ENCODE measurements at places on chromosomes 5 and 9.

GRCh38 chr9:109990541-109990940 is 210.5 kb downstream of the PALM2AKAP2 start:
- no peak for DNase-seq

- DNase-seq = no peak
These were observed 17.0 kb downstream of the DMAC1 start for GRCh38 chr9:7782400-7783120.

DNA sequence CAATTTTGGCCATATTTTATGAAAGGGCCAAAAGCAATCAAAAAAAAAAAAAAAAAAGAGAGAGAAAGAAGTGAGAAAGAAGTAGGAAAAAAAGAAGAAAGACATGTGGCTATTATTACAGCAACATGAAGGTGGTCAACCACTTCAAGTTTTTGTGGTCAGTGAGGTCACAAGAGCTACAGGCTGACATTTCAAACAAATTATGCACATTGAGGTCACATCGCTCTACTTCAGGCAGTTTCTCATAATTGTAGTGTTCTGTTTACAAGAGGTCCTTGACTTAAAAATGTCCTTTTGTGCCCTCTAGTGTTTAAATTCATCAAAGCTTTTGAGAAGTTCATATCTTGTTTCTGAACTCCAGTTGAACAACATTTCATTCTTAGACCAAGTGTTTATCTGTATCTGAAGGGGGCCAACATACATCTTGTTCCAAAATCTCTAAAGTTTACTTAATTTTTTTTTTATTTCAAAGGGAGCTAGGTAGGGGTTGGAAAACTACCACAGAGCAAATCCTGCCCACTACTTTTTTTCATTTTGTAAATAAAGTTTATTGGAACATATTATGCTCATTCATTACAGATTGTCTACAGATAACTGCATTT is 513.1 kb downstream of the PDE4D start:
- no peak for DNase-seq

- no peak for DNase-seq
These were observed 68.7 kb downstream of the INSYN2B start for GRCh38 chr5:169911448-169912212.

- DNase-seq = no peak
These were observed 485.1 kb upstream of the PAPPA start for GRCh38 chr9:115668521-115668920.

GRCh38 chr9:71826279-71826678 is 58.0 kb upstream of the CEMIP2 start:
- DNase-seq = no peak

DNA sequence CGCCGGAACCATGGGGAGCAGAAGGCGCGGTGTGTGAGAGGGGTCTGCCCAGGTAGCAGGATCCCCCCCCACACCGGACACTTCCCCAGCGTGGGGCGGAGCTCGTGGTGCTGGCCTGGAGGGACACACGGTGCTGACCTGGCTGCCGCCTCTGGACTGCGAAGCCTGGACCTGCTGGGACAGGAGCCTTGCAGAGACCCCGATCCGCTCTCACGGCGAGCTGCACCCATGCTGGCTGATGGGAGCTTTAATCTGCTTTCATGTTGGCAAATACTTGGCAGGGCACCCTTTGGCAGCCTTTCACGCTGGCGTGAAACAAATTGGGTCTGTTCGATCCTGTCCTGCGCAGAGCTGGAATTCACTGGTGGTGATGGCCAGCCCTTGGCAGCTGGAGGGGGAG is 7.4 kb downstream of the NKD2 start:
- no peak for DNase-seq

- no peak for DNase-seq
These were observed 17.0 kb downstream of the PTPDC1 start for GRCh38 chr9:94101162-94101853.

DNA sequence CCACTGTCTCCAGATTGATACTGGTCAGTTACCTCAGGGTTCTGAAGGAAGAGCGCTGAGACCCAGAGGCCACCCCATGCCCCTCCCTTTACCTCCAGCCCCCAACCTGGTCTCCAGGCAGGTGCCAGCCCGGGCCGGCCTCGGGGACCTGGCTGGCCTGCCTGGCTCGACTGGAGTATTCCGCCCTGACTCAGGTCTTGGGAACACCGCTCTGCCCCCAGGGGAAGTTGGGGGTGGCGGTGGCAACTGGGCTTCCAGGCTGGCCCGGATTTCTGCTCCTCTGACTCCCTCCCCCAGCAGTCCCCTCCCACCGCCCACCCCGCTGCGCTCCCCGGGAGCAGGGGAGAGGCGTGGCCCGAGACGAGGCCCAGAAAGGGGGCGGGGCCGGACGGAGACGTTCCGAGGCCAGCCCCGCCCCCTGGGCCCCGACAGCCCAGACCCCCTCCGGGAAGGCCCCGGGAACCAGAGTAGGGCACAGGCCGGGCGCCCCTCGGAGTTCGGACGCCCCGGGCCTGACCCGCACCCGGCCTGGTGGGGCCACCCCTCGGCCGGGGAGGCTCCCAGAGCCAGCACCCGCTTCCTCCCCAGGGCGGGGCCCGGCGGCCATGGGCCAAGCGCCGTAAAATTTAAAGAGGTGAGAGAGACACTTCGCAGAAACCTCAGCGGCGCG is 82.5 kb upstream of the ZBTB43 start:
- DNase-seq = peak; percentile 92

- no peak for DNase-seq
These were observed 66.4 kb downstream of the PTCH1 start for GRCh38 chr9:95450171-95451064.

DNA sequence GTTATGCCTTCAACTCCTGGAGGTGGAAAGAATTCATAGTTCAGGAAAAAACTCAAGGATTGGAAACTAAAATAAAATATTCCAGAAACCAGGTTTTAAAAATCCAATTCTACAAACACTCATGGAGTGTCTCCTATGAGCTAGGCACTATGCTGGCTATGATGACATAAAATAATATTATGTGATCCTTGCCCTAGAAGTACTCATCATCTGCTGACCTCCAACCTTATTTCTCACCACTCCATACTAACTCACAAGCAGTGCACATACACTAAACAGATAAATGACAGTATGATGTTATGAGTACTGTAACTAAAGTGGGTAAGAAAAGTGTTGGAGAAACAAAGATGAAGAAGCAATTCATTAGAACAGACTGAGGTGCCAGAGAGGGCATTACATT is 93.2 kb upstream of the NR5A1 start:
- no peak for DNase-seq

DNA sequence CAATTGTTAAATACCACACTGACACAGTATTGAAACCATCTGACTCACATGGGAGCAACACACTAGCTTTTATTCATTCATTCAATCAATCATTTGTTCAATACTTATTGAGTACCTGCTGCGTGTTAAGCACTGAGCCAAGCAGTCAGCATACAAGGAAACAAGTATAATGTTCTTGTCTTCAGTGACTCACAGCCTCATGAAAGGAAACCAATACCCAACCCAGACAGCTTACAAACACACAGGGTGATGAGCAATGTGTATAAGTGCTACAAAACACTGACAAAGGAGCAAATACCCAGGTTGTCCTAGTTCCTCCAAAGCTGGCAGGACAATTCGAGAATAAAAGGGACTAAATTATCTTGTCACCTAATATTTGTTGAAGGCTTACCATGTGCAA is 67.6 kb upstream of the RASEF start:
- no peak for DNase-seq

- DNase-seq = no peak
These were observed 148.7 kb downstream of the LURAP1L start for GRCh38 chr9:12923468-12924009.

- DNase-seq = no peak
These were observed 462.5 kb downstream of the SPOCK1 start for GRCh38 chr5:137036640-137037039.

- no peak for DNase-seq
These were observed 641 bp downstream of the ATP6V1G1 start for GRCh38 chr9:114588210-114588609.

DNA sequence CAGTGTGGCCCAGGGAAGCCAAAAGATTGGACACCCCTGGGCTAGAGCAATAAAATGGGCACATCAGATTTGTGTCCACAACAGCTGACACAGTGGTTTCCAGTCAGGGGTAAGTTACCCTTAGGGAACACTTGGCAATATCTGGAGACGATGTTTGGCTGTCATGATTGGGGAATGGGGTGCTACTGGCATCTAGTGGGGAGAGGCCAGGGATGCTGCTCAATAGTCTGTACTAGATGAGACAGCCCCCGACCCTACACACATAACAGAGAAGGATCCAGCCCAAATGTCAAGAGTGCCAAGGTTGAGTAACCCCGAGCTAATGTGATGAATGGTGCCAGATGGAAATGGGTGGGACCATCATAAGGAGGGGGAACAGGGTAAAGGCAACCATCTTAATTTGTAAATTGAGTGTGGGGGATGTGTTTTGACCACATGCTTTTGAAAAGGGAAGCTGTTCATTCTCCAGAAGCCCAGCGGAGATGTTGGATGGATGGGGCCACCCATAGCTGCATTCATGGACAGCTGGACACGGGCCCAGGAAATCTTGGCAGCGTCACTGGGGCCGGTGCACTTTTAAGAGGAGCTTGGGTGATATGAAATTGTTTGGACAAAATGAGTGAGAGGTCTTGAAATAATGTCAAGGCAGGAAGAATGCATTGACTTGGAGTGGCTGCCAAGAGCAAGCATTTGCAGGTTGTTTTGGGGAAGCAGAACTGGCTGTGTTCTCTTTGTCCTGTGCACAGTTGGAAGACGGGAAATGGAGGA is 33.4 kb downstream of the SYK start:
- DNase-seq = no peak

DNA sequence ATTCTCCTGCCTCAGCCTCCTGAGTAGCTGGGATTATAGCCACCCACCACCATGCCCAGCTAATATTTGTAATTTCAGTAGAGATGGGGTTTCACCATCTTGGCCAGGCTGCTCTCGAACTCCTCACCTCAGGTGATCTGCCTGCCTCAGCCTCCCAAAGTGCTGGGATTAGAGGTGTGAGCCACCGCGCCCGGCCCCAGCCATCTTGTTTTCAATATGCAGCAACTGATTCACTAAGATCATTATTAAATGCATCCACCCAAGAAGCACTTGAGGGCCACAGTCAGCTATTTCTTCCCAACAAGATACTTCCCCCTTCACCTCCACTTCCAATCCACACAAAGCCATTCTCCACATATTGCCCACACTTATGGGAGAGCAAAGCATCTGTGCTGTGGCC is 115.8 kb downstream of the BNC2 start:
- DNase-seq = no peak

DNA sequence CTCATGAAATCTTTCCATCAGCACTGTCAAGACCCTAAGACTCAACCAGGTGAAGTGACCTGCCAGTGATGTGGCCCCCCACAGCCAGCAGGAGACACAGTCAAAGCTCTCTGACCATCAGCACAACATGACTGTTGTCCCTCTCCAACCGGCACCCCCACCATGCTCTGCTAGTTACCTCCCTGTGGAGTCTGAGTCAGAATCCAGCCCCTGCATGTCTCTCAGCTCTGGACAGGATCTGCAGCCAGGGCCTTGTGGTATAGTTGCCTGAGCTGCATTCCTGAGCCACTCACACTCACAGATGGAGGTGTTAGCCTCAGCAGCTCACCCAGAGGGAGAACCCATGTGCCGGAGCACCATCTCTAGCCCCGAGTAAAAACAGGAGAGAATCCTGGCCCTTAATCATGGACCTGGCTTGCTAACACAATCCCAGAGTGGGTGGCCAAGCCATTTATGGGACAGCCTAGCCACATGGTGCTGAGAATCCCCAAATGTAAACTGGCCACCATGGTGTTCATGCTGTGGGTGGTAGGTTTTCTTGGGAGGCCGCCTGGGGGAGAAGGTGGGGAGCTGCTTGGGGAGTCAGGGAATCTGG is 237.8 kb downstream of the PAPPA start:
- no peak for DNase-seq

- DNase-seq = no peak
These were observed 24.4 kb upstream of the MROH2B start for GRCh38 chr5:41095324-41096101.

Measured in stimulated activated CD4-positive, alpha-beta T cell treated with anti-CD3 and anti-CD28 coated beads, Interleukin-1b, Interleukin-23, amount 100 ng/mL, for 24 hours (primary cell).